Stomach (tissue), 19 donors: ENCODE measurements at places on chromosomes 2 and 18.

DNA sequence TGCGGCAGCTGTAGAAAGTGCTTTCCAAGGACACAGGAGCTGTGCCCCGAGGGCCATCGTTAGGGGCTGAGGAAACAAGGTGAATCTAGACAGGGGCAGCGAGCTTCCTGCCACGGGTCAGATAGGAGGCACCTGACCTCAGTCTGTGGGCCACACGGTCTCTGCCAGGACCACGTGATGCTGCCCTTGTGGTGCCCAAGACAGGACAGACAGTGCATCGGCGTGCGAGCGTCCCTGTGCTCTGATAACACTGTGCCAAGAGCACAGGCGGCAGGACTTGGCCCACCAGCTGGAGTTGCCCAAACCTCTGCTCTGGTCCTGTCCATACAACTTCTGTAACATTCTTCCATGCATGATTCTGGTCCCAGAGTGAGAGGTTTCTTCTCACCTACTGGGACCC is 225.4 kb downstream of the TWIST2 start:
- DNase-seq: no peak

DNA sequence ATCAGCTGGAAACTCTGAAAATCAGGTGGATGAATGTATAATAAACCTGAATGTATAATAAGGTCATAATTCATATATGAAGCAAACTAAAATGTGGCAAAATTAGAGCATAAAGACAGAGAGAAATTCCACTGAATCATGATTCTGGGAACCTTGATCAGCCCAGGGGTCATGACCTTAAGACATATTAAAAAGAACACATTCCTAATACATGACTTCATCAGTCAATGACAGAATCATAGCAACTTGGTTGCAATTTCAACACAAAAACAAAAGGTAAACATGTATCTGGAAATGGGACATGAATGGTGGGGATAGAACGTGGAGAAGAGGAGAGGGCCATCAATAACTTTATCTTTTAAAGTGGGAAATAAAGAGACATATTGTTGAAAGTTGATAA is 17.6 kb downstream of the AFF3 start:
- DNase-seq: no peak

DNA sequence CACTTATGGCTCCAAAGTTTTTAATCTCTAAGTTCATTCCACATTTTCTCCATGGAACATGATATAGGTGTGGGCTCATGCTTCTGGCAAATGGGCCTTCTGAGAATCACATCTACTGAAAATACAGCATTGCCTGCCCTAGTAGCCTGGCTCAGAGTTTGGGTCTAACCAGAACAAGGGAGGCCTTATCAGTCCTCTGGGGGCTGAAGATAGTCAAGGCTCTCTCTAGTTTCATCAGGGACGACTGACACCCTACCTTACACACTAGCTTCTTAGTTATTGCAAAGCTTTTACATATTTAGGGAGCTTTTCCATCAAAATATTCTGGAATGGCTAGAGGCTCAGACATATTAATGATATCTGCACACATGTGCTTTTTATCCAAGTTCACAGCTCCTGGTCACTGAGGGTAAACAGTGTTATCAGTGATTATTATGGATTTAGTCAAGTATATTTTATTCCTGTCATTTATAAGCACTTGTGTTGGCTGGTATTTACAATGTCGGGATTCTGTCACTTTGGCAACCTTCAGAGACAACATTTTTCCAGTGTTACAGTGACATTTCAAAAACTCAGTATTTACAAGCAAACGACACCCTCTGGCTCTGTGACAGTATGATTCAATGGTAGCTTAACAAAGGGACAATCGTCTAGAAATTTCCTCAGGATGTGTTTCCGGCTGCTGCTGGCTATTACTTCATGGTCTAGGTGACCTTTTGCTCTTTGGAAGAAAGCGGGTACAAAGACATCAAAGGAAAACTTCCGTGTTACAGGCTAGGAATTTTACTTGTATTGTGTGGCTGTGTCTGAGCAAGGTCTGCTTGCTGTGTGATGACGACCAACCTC is 200.6 kb downstream of the TCF4 start:
- DNase-seq: no peak

- no peak for DNase-seq
Measured at GRCh38 chr2:99509387-99509786, 19.6 kb upstream of the REV1 start.

GRCh38 chr2:156845806-156846558 is 409.8 kb downstream of the GPD2 start:
- no peak for DNase-seq

- peak; percentile 33 for DNase-seq
Measured at GRCh38 chr2:96305979-96306308, 598 bp upstream of the SNRNP200 start.
